ENCODE measurements at places on chromosomes 16 and 17.

DNA sequence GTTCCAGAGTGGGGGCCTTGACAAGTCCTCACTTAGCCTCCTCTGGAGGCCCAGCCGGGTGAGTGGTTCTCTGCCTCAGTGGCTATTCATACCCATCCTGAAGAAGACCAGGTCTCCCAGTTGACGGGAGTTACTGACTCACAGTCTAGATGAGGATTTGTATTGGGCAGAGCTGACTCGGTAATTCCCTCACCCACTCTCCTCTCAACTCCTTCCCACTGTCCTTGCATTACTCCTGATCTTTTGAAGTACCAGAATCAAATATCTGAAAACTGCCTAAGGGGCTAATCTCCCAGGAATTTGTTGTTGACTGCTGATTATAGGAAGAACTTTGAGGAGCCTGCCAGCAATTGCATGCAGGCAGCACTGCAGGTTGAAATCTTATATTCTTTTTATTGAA is 14.2 kb downstream of the SAP30BP start:
- DNase-seq = no peak

- no peak for DNase-seq
Observed at GRCh38 chr16:77323695-77324094, 111.1 kb downstream of the ADAMTS18 start.

- no peak for DNase-seq
Observed at GRCh38 chr17:8284126-8284525, 4.3 kb upstream of the RANGRF start.

DNA sequence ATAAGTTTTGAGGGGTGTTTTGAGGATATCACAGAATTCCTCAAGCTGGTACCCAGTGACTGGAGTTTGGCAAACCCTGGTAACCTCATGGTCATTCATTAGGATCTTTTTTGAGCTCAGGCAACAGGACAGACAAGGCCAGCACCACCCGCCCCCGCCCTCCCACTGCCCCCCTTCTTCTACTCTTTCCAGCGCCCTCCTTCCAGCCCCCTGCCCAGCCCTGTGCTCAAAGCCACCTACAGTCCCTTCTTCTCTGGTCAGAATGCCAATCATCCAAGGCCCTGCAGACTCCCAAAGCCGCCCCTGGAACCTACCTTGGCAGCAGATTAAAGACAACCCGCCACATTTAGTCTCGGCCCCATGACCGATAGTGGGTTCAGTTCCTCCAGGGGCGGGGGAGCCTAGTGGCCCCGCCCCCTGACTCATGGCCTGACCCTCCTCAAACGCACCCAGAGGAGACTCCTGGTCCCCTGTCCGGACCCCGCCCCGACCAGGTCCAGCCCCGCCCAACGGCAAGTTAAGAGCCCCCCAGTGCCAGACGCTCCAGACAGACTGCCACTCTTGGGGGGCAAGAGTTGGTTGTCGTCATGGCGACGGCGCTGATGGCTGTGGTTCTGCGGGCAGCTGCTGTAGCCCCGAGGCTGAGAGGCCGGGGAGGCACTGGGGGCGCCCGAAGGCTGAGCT is at the start of gene NAGS:
TSS of gene NAGS (plus strand) at position 546 of the 684 bp plus-strand sequence. CDS start at position 588, 42 bp downstream.
- no peak for DNase-seq

DNA sequence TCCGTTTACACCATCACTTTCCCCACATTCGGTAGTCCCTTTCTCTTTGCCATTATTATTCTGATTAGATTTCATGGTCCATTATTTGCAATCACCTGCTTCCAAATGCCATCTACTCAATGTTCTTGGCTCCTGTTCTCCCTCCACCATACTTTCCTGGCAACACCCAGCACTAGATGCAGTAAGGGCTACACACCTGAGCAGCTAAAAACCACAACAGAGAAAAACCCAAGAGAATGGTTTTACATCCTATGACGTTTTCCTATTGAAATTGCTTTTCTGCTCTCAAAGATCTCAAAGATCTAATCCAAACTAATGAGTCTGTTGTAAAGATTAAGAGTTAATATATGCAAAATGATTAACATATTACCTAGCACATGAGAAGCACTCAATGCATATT is 441.3 kb downstream of the SHISA9 start:
- no peak for DNase-seq

DNA sequence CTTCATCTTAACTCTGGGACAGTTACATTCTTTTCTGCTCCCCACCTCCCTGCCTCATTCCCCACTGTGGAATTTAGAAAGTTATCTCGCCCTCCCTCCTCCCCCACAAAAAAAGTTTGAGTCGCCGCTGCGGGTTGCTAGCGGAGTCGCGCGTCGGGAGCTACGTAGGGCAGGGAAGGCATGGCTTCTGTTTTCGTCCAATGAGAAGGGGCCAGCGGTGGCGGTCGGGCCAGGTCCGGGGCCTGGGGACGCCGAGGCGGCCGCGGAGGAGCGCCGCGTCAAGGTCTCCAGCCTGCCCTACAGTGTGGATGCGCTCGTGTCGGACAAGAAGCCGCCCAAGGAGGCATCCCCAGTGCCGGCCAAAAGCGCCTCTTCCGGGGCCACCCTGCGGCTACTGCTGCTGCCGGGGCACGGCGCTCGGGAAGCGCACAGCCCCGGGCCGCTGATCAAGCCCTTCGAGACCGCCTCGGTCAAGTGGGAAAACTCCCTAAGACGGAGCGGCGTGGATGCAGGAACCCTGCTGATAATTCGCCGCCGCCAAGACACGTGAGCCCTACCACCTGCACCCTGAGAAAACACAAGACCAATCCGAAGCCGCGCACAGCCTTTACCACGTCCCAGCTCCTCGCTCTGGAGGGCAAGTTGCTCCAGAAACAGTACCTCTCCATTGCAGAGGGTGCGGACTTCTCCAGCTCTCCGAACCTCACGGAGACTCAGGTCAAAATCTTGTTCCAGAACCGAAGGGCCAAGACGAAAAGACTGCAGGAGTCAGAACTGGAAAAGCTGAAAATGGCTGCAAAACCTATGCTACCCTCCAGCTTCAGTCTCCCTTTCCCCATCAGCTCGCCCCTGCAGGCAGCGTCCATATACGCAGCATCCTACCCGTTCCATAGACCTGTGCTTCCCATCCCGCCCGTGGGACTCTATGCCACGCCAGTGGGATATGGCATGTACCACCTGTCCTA is 8.9 kb downstream of the OR4D1 start:
- no peak for DNase-seq

- DNase-seq = no peak
Observed at GRCh38 chr16:63655846-63656245, 1466.0 kb downstream of the CDH11 start.

DNA sequence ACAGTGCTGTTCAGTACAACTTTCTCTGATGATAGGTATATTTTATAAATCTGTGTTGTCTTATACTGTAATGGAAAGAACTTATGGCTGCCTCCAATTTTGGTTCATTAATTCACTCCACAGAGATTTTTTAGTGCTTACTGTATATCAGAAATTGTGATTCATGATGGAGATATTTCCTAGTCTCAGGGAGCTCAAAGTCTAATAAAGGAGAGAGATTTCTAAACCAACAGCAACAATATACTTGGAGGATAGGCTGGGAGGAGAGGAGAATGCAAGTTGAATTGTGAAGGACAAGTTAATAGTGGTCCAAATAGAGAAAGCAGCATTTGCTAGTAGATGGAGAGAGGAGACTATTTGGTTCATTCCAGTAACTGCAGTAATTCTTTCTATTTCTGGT is 63.5 kb downstream of the TANC2 start:
- no peak for DNase-seq

DNA sequence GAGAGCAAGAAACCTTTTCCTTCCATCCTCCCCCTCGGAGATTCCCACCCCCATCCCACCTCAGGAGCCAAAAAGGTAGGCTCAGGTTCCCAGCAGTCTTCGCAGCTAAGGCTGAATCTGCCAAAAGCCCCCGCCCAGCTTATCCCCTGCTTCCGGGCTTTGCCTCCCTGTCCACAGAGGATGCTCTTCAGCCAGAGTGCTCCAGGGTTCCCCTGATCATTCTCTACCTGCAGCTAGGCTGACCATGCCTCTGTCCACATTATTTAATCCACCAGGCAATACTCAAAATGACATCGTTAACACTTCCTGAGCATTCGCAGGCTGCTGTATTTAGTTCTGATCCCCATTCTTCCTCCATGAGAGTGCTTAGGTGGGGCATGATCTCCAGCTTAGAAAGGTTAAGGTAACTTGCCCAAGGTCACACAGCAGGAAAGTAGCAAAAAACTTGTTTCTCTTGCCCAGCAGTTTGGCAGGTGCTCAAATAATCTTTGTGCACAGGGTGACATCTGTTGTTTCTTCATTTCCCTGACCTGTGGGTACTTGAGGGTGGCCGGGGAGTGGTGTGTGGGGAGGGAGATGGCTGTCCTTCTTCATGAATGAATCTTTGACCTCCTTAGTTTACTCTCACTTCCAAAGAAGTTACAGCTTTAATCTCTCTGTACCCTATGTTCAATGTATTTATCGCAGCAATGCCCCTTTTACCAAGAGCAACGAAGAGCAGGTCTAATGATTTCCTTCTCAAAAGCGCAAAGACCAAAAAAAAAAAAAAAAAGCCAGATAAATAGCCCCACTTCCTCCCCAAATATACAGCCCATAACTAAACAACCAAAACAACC is 848 bp upstream of the TBKBP1 start:
- no peak for DNase-seq
